GM23338 (cell line): ENCODE measurements at places on chromosomes 1 and 21. TPM values are rescaled to one million over a fixed set of nuclear protein-coding genes. Genes with fewer than 3 reads are reported as not detected.

GRCh38 chr1:81428998-81429397, 371.7 kb upstream of the ADGRL2 start:
- no peaks in the 10 kb centered on the region for H3K27me3 ChIP-seq
- H3K4me3 ChIP-seq, result no peak overlapping the region
- H3K36me3 ChIP-seq, result no peaks in the 10 kb centered on the region
- DNase-seq, result no peak
- H3K4me1 ChIP-seq, result peaks cover 46% of the 10 kb centered on the region

- no peak overlapping the region for H3K27ac ChIP-seq
- H3K27me3 ChIP-seq, result no peaks in the 10 kb centered on the region
- H3K36me3 ChIP-seq, result no peaks in the 10 kb centered on the region
- DNase-seq, result no peak
Measured at GRCh38 chr1:60888126-60888525, 194.2 kb upstream of the NFIA start.

- H3K27me3 ChIP-seq, result no peaks in the 10 kb centered on the region
- H3K4me1 ChIP-seq, result no peaks in the 10 kb centered on the region
- no peak for DNase-seq
Measured at GRCh38 chr1:235246022-235246948, 81.7 kb downstream of the ARID4B start.

- peaks cover 16% of the 10 kb centered on the region for H3K36me3 ChIP-seq
- no peak overlapping the region for H3K4me3 ChIP-seq
- H3K27ac ChIP-seq, result no peak overlapping the region
- no peaks in the 10 kb centered on the region for H3K27me3 ChIP-seq
Measured at GRCh38 chr1:156602557-156602993, 1.3 kb upstream of the GPATCH4 start.

DNA sequence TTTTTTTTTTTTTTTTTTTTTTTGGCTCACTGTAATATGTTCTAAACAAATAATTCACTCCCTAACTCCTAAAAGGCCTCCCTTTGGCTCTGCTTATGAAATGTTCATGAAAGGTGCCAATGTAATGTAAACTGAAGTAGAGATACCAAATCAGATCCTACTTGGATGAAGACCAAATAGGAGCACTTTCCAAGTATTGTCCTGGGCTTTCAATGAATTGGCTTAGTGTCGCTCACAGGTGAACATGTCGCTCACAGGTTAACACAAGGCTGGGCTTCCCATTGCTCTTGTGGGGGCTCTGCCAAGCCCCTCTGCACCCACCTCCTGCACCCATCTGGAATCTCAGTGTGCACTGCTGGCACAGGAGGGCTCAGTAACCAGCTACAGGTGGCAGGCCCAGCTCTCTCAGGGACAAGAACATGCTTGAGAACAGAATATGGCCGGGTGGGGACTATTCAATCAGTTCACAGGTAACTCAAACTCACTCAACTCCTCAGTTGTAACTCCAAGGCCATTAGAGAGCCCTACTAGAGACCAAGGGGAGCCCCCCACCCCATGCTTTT, 10.6 kb upstream of the CD58 start:
- H3K4me3 ChIP-seq, result no peak overlapping the region
- H3K4me1 ChIP-seq, result no peaks in the 10 kb centered on the region
- 0 out of 2 replicates have a peak, but pooled peaks cover 2% of the 10 kb centered on the region for H3K36me3 ChIP-seq
- no peak overlapping the region for H3K27ac ChIP-seq
- no peaks in the 10 kb centered on the region for H3K27me3 ChIP-seq

- H3K27ac ChIP-seq, result no peak overlapping the region
- H3K36me3 ChIP-seq, result no peaks in the 10 kb centered on the region
- peaks cover 12% of the 10 kb centered on the region for H3K4me1 ChIP-seq
Measured at GRCh38 chr1:5989731-5990271, 2.4 kb downstream of the NPHP4 start.

GRCh38 chr1:28882009-28882628, 32.2 kb upstream of the EPB41 start:
- peak; percentile 98 for DNase-seq
- H3K4me3 ChIP-seq, result no peak overlapping the region
- H3K27ac ChIP-seq, result no peak overlapping the region
- H3K36me3 ChIP-seq, result no peaks in the 10 kb centered on the region
- peaks cover 34% of the 10 kb centered on the region for H3K4me1 ChIP-seq
- H3K27me3 ChIP-seq, result 0 out of 2 replicates have a peak, but pooled peaks cover 4% of the 10 kb centered on the region

DNA sequence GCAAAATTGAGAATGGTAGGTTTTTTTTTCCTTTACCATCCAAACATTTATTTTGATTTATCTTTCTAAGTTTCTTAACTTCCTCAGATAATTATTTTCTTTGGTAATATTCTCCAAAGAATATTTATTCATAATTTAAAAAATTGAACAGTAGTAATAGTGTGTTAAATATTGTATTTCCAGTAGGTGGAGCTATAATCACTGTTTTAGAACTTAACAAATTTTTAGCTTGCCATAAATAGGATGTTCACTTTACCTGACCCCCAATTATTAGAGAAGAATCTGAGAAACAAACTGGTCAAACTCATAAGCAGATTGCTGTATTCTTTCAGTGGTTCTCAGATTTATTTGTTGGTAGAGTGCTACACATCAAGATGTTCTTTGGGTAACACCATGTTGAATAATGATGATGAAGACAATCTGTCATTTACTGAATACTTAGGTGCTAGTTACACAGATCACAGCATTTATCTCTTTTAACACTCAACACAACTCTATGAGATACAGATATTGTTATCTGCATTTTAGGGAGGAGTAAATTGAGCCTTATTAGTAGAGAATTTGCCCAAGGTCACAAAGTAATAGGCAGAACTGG, 82.4 kb upstream of the GPR88 start:
- H3K27me3 ChIP-seq, result no peaks in the 10 kb centered on the region
- H3K4me1 ChIP-seq, result peaks cover 12% of the 10 kb centered on the region
- no peaks in the 10 kb centered on the region for H3K36me3 ChIP-seq
- no peak overlapping the region for H3K27ac ChIP-seq
- DNase-seq, result no peak
- no peak overlapping the region for H3K4me3 ChIP-seq

- H3K4me1 ChIP-seq, result peaks cover 31% of the 10 kb centered on the region
- no peaks in the 10 kb centered on the region for H3K27me3 ChIP-seq
- no peak overlapping the region for H3K27ac ChIP-seq
- H3K36me3 ChIP-seq, result peaks cover 2% of the 10 kb centered on the region; the same call in 1 of the 2 replicates
Measured at GRCh38 chr1:38436006-38436405, 389.4 kb upstream of the POU3F1 start.

- H3K27ac ChIP-seq, result no peak overlapping the region
- H3K4me1 ChIP-seq, result no peaks in the 10 kb centered on the region
- no peaks in the 10 kb centered on the region for H3K36me3 ChIP-seq
- H3K27me3 ChIP-seq, result no peaks in the 10 kb centered on the region
- no peak overlapping the region for H3K4me3 ChIP-seq
Measured at GRCh38 chr1:29050166-29050565, 73.5 kb downstream of the TMEM200B start.

DNA sequence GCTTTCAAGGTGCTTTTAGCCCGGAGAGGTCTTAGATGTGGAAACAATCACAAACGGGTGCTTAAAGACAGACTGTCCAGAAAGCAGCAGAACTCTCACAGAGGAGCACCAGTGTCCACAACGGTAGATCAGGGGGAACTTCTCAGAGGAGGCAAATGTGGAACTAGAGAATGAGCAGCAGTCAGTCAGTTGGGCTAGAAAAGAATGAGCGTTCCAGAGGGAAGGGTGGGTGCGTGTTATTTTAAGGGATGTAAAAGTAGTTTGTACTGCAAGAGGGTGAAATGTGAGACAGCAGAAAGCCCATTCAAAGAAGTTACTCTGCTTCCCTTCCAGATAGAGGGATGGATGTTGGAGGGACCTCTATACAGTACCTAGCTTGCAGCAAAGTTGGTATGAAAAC, 30.9 kb downstream of the RGS5 start:
- H3K4me1 ChIP-seq, result peaks cover 13% of the 10 kb centered on the region; the same call in 1 of the 2 replicates
- no peaks in the 10 kb centered on the region for H3K36me3 ChIP-seq
- H3K4me3 ChIP-seq, result no peak overlapping the region
- no peaks in the 10 kb centered on the region for H3K27me3 ChIP-seq
- no peak overlapping the region for H3K27ac ChIP-seq

GRCh38 chr21:45529785-45530422, 12.3 kb downstream of the SLC19A1 start:
- no peak for DNase-seq
- no peak overlapping the region for H3K4me3 ChIP-seq
- no peak overlapping the region for H3K27ac ChIP-seq
- H3K4me1 ChIP-seq, result no peaks in the 10 kb centered on the region
- H3K27me3 ChIP-seq, result no peaks in the 10 kb centered on the region

DNA sequence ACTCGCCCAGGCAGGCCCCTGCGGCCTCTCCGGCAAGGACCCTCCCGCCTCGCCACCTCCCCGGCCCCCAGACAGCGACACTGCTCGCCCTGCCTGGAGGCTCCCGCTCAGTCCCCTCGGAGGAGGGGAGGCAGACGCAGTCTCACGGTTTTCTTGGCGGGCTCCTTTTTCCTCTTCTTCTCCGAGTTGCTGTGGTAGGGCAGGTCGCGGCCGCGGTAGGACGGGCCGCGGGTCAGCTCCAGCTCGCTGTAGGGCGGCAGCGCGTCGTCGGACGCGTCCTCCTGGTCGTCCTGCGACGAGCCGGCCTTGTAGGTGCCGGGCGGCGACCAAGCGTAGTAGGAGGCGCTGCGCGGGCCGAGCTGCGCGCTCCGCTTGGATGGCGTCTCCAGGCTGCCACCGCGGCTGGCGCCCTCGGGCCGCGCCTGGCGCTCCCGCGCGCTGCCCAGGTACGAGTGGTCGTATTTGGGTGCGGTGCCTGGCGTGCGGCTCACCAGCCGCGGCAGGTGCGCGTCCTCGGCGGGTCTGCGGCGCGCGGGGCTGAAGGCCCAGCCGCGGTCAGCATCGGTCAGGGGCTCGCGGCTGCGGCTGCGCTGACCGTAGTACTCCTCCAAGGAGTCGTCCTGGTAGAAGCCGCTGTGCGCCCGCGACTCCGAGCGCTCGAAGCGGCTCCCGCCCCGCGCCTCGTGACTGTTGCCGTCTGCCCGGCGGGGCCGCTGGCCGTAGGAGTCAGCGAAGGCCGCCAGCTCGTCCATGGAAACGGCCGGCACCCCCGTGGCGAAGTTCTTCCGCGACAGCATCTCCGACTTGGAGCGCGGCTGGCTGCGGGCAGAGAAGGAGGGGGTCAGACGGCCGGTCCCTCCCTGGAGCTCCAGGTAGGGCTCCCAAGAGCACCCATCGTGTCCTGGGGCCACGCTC, 44.8 kb upstream of the TADA1 start:
- peaks cover 8% of the 10 kb centered on the region for H3K4me1 ChIP-seq
- no peaks in the 10 kb centered on the region; the same call in 1 of the 2 replicates for H3K36me3 ChIP-seq
- peak overlapping the region; percentile 64 for H3K4me3 ChIP-seq
- H3K27me3 ChIP-seq, result peaks cover 54% of the 10 kb centered on the region

DNA sequence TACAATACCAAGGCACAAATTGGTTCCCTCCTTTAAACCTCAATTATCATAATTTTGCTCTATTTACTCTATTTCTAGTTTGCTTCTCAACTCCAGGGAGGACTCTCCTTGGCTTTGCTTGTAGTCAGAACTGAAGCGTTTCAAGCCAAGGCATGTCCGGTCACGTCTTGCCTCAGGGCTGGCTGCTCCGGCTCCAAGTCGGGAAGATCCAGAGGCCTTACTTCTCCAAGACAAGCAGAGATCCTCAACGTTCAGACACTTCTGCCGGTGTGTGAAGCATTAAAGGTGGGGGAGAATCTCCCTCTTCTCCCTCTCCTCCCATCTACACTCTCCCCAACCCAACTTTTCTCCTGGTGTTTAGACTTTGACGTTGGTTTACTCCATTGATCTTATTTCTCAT, 7.2 kb upstream of the HHAT start:
- no peak overlapping the region for H3K4me3 ChIP-seq
- no peaks in the 10 kb centered on the region for H3K36me3 ChIP-seq
- H3K4me1 ChIP-seq, result no peaks in the 10 kb centered on the region; the same call in 1 of the 2 replicates
- peaks cover 12% of the 10 kb centered on the region for H3K27me3 ChIP-seq

DNA sequence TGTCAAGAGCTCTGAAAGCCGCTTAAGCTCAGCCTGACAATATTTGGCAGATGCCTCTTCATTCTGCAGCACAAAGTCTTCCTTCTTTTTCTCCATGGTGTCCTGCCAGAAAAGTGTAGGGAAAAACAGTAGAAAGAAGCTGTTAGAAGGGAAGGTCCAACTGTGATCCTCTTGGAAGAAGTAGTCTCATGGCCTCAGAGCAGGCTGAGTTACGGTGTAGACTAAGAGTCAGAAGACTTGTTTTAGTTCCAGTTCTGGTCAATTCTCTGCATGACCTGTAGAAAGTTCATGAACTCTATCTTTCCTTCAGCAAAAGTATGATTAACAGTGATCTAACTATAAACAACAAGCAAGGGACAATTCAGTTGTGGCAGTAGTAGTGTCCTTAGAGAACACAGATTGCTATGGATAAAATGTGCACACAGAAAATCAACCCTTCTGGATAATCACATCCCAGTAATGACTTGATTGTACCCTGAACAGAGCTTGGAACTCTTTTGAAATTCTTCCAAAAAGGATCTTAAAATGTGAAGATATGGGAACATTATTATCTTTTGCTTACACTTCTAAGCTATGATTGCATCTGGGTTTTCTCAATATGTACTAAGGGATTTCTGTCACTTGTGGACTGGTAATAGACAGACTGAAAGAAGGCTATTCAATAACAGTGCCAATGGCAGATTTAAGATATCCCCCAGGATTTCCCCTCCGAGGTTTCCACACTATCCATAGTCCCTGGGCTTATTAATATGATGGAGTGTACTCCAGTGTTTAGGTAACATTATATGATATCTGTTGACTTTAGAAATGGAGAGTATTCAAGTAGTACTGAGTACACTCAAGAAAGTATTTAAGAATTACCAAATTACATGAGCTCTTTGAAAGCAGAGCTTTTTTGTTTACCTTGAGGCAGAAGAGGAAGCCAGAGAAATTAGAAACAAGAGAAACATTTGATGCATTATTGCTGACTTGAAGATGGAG, 22.1 kb upstream of the GBP2 start:
- H3K4me1 ChIP-seq, result no peaks in the 10 kb centered on the region
- no peak overlapping the region for H3K4me3 ChIP-seq
- no peaks in the 10 kb centered on the region for H3K27me3 ChIP-seq
- DNase-seq, result no peak
- H3K27ac ChIP-seq, result no peak overlapping the region
- H3K36me3 ChIP-seq, result no peaks in the 10 kb centered on the region

DNA sequence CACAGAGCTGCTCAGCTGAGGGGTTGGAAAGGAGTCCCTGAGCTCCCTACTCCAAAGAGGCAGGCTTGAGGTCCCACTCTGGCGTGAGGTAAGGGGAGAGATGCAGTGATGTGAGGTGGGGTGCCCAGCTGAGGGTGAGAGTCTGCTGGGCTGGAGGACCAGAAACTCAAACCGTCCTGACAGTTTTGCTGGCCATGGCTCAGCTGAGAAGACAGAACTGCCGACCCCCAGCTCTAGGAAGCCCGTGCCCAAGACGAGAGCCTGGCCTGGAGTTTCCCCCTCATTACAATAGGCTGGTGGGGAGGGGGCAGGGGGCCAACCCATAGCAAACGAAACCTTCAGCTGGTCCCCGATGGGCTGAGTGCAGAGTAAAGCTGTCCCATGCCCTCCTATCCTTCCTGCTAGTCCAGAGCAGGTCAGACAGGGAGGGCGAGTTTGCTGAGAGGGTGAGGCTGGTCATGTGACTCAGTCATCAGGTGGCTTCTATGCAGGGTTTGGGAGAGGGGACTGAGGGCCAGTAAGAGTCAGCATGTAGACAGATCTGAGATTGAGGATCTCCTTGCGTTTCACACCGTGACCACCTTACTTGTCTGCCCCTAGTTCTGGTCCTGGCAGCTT, 129.3 kb downstream of the PRDM2 start:
- no peak overlapping the region for H3K4me3 ChIP-seq
- H3K27ac ChIP-seq, result no peak overlapping the region
- H3K4me1 ChIP-seq, result no peaks in the 10 kb centered on the region
- no peak for DNase-seq

HFM1 gene
- 3.3 and 5.2 TPM in 2 replicates for total RNA-seq

DTL gene
- total RNA-seq, result 47.7 and 58.8 TPM in 2 replicates

B3GALT2 gene
- total RNA-seq, result not detected in 2 replicates

DNMT3L gene
- not detected in 2 replicates for total RNA-seq

CASZ1 gene
- total RNA-seq, result 6.1 and 6.7 TPM in 2 replicates

KCNE2 gene
- total RNA-seq, result 0.28 TPM in 1 of 2 replicates, not detected in the other

LINGO4 gene
- not detected in 2 replicates for total RNA-seq

AK5 gene
- 8.8 and 18.3 TPM in 2 replicates for total RNA-seq

CELA2A gene
- total RNA-seq, result not detected in 2 replicates

GUCA2A gene
- total RNA-seq, result not detected in 2 replicates
